ENCODE measurements at places on chromosomes 13 and 19.

DNA sequence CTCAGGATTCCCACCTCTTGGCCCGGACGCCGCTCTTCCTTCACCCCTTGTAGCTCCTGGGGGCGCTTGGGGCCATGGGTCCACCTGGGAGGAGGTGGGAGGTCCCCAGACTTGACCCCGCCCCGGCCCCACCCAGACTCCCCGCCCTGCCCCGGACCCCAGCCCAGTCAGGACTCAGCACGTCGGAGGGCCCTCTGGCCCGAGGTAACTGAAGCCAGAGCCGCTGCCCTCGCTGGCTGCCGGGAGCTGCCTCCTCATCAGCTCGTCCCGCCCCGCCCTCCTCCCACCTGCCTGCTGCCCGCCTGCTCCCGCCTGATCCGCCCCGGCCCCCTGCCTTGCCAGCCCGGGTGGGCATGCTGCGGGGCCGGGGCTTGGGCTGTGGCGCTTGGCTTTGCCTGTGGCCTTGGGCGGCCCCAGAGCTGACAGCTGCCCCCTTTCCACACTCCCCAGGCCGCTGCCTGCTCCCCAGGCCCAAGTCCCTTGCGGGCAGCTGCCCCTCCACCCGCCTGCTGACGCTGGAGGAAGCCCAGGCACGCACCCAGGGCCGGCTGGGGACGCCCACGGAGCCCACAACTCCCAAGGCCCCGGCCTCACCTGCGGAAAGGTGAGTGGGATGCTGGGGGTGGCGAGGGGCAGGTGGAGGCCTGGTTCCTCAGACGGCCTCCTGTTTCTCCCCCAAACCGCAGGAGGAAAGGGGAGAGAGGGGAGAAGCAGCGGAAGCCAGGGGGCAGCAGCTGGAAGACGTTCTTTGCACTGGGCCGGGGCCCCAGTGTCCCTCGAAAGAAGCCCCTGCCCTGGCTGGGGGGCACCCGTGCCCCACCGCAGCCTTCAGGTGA lies 9.4 kb downstream of the ARHGAP33 start:
- DNase-seq: no peak

- DNase-seq: no peak
These were observed 21.9 kb downstream of the AP3D1 start for GRCh38 chr19:2129486-2129885.

GRCh38 chr13:22848539-22849052 lies 332.2 kb upstream of the SGCG start:
- DNase-seq: no peak

DNA sequence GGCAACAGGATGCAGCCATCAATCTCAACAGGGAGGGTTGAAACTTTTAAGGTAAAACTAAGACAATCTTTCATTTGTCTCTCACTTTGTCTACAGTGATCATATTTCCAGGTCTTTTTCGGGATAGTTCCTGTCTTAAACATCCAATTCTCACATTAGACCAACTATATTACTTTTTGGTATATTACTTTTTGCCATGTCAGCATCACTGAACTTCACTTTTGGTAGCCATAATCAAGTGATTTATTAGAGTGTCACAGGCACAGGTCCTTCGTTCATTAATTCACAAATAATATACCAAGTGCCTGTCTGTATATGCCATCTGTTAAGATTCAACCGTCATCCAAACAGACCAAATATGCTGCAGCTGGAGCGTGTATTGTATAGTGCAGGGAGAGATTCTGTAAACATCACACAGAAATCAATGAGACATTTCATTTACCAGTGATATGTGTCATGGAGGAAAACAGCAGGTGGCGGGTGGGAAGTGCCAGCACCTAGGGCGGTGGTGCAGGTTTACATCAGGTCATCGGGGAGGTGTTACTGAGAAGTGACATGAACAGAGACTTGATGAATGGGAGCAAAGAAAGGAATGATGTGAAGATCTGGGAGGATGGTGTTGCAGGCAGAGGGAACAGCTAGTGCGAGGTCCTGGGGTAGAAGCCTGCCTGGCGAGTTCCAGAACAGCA lies 24.9 kb downstream of the ARHGEF7 start:
- DNase-seq: no peak

GRCh38 chr13:33174931-33175330 lies 110.6 kb downstream of the STARD13 start:
- DNase-seq: no peak

GRCh38 chr13:47281991-47282390 lies 385.1 kb upstream of the HTR2A start:
- no peak for DNase-seq

- DNase-seq: peak; percentile 22
These were observed 62.6 kb downstream of the IER2 start for GRCh38 chr19:13212759-13213330.

DNA sequence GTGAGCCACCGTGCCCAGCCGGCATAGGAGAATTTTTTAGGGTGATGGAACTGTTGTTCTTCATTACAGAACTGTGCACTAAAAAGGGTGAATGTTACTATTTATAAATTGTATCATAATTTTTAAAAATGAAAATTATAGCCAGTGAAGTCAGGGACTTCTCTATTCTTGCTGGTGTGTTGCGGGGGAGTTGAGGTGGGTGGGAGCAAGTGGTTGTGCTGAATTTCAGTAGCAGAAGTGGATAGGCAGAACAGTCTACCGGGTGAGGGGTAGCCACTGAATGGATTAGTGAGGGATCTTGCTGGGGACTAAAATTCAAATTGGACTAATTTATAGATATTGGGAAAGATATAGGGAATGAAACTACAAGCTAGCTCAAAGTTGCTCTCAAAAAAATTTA lies 74.0 kb downstream of the CAB39L start:
- DNase-seq: peak; percentile 54

- DNase-seq: peak; percentile 17
These were observed 58.8 kb upstream of the ZNF681 start for GRCh38 chr19:23817519-23817918.

GRCh38 chr13:20567881-20568528 lies 1.0 kb downstream of the IFT88 start:
- no peak for DNase-seq

DNA sequence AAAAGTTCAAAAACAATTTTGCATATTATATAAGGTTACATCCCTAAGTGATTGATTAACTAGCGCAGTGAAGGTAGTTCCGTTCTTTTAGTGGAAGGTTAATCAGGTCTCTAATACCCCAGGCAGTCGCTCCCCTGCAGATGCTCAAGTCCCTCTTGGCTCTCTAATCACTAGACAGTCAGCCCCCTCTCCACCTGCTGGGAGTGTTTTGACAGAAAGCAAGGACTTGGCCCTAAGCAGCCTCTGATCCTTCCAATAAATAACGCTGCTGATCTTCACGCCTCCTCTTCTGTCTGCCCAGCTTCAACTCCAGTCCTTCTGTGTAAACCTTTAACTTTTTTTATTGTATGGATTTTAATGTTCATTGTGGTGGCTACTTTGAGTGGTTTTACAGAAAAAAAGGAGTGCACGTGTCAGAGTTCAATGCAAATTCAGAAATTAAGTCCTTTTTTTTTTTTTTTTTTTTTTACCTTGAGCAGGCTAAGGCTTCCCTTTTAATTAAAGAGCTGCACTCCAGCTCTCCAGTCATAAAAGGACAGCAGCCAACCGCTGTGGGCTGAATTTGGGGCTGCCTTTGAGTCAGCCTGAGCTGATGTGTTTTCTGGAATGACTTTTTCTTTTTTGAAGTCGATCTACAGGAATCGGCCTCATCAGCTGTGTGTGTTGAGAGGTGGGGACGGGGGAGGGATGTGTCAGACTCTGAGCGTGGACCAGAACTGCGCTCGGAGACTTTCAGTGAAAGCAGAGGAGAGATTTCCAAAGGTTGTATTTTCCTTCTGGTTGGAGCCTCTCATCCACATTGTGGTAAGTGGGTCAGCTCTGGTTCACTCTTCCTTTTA lies 33.8 kb upstream of the MYO16 start:
- DNase-seq: peak; percentile 11

DNA sequence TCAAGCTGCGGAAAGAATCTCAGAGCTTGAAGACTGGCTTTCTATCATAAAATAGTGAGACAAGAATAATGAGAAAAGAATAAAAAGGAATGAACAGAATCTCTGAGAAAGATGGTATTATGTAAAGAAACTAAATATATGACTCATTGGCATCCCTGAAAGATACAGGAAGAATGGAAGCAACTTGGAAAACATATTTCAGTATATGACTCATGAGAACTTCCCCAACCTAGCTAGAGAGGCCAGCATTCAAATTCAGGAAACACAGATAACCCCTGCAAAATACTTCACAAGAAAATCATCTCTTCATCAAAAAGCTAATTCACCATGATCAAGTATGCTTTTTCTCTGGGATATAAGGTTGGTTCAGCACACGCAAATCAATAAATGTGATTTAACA lies 2318.0 kb downstream of the PCDH9 start:
- no peak for DNase-seq

GRCh38 chr13:59301174-59301567 lies 862.6 kb downstream of the DIAPH3 start:
- DNase-seq: no peak

DNA sequence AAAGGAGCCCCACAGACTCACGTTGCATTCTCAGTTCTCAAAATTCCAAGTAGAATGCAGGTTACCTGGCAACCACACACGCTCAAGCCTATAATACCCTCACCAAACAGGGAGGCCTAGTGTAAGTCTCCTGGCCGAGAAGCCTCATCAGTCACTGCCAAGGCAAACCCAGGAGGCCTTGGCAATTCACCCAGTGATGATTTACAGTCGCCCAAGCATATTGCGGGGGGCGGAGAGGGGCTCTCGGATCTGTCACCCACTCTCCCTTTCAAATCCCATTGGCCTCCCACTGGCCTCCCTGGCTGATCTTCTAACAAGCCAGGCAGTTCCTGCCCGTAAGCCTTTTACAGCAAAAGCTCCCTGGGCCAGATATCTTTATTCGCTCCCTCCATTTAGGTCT lies 1.1 kb downstream of the AKAP8L start:
- DNase-seq: no peak

DNA sequence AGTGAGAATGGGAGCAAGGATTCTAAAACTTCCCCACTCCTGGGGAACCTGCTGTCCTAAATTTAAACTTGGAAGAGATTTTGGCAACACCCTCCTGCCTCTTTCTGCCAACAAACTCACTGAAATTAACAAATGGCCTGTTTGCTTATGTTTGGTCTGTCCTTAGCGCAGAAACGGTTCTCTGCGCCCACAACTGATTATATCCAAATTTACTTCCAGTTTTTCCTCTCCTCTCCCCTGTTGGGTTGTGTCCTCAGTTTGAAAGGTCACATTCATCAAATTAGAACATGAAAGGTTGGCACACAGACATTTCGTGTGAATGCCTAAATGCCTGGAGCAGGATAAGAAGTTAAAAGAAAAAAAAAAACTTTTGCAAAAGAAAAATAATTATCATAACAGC lies 56.4 kb upstream of the MRI1 start:
- DNase-seq: no peak

DNA sequence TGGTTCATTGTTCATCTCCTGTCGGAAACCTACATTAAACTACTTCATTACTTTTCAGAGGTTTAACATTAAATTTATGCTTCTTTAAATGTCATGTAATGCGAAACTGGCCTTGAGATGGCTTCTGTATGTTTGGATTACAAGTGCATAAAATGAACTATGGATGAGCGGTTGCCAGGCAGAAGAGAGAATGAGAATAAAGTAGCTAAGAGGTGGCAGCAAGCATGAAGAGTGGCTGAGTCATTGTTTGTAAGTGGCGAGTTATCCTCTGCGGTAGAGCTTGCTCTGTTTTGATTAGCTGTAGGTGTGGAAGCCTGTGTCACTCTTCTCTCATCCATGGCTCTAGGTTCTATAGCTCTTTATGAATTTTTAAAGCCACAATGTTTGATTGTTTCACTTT lies 1139.6 kb upstream of the PCDH9 start:
- no peak for DNase-seq

- no peak for DNase-seq
These were observed 1676.9 kb downstream of the PCDH9 start for GRCh38 chr13:65553096-65553727.

- no peak for DNase-seq
These were observed 135.2 kb downstream of the USP12 start for GRCh38 chr13:27036236-27036981.

- no peak for DNase-seq
These were observed 18.7 kb downstream of the LSM4 start for GRCh38 chr19:18304208-18304457.

GRCh38 chr13:111645598-111646455 lies 325.4 kb downstream of the TEX29 start:
- no peak for DNase-seq

GRCh38 chr19:47111006-47111621 lies 2.5 kb downstream of the ZC3H4 start:
- DNase-seq: peak; percentile 36

DNA sequence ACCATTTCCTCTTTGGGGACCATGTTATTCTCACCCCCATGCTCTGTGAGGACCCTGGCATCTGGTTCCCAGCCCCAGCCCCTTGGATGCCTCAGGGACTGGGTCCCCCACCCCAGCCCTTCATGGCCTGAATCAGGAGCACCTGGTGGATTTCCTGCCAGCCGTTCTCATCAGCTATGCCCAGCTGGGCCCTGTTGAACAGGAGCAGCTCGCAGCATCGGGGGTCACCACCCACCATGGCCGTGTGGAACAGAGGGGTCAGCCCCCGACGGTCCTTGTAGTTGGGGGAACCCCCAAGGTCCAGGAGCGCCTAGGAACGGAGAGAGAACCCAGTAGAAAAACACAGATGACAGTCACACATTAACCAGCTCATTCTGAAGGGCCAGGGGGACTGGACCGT lies 7.8 kb downstream of the SHANK1 start:
- DNase-seq: no peak

GRCh38 chr13:43545317-43545874 lies 241.4 kb downstream of the ENOX1 start:
- no peak for DNase-seq

DNA sequence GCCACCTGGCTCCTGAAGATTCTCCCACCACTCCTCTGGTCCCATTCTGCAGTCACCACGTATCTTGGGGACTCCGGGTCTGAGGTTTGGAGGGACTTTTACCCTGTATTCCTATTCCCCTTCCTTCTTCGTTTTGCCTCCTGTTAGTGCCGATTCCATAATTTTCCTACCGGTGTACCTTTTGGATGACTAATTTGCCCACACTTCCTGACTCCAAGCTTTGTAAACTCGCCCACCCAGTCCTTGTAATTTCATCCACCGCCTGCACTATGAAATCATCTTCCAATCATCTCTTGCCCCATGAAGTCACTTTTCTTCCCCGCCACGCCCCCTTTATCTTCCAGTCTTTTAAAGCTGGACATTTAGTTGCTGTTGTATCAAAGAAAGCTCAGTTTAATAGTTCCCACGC lies 572 bp downstream of the UCHL3 start:
- no peak for DNase-seq

DNA sequence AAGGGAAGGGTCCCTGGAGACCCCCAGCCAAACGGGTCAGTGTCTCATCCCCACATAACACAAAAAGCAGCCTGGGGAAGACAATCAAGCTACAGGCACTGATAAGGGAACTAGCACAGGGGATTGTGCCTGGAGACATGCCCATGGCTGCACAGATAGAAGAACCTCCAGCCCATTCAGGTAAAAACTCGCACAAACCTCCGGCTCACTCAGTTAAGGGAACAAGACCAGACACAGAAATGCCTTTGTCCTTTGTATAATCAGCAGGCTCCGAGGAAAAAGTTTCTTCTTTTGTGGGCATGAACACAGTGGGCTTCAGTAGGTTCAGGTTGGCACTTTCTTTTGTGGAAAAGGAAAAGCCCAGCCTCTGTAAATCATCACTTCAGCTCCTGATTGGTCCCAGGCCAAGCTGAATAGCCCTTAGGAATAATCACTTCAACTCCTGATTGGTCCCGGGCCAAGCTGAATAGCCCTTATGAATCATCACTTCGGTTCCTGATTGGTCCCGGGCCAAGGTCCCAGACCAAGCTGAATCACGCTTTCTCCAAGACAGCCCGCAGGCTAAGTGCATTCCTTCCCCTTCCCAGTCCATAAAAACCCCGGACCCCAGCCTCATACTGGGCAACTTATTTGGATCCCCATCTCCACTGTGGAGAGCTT lies 5.0 kb upstream of the ZNF230 start:
- no peak for DNase-seq

- no peak for DNase-seq
These were observed 5.5 kb downstream of the ZBTB7A start for GRCh38 chr19:4061178-4061682.
